Activated CD4-positive, alpha-beta T cell treated with anti-CD3 and anti-CD28 coated beads, Interleukin-10, Interleukin-2, amounts not matched to agents 100 ng/mL and 50 ng/mL, durations not matched to agents 16 hours and 8 hours (primary cell): ENCODE measurements at places on chromosomes 7 and 10.

- peak; percentile 33 for DNase-seq
Measured at GRCh38 chr10:121696854-121697253, 98.6 kb upstream of the FGFR2 start.

- DNase-seq: no peak
Measured at GRCh38 chr10:77578583-77579227, 58.9 kb downstream of the KCNMA1 start.

- DNase-seq: no peak
Measured at GRCh38 chr10:124691421-124692099, 52.6 kb downstream of the FAM53B start.

- no peak for DNase-seq
Measured at GRCh38 chr7:24670782-24671181, 86.5 kb downstream of the GSDME start.

GRCh38 chr7:105759670-105760550, 116.5 kb downstream of the ATXN7L1 start:
- peak; percentile 31 for DNase-seq

DNA sequence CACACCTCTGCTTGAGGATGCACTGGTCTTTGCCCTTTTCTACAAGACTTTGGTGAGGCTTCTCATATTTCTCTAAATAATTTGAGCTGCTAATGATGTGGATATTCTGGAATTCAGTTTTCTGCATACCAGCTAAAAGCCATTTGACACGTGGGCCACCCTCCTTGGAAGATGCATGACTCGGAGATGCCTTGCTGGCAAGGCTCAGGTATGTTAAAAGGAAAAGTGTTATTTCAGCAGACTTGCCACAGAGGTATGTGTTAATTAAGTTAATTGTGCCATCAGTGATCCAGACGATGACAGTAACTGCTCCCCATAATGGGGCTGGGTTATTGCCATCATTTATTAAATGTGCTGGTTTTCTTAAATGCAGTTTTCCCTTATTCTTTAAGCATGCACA, 8.8 kb upstream of the GFRA1 start:
- no peak for DNase-seq

DNA sequence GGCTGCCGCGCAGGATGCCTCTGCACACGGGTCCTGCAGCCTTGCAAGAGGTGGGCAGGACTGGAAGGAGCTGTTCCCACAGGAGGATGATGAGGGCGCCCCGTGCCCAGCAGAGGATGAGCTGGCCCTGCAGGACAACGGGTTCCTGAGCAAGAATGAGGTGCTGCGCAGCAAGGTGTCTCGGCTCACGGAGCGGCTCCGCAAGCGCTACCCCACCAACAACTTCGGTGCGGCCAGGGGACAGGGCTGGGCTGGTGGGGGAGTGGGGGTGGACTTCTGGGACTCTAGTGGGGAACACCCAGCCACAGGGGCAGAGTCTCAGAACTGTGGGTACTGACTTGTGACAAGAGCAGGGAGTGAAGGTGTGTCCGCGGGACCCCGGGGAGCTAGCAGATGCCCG, 16.0 kb downstream of the ZFYVE27 start:
- DNase-seq: no peak

DNA sequence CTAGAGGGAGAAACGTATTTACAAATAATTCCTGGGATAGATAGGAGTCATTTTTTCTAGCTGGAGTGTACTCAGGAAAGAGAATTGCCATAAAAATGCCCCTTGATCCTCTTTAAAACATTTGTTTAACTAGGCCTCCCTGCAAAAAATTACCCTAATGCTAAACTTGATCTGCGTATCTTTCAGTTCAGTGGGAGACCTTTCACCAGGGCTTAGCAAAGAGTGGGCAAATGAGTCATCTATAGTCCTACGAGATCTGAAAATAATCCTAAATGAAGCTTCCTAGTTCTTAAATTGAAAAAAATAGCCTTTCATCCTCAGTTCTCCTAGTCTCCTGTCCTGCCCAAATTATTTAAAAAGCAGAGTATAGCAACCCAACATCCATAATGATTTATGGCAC, 198.6 kb upstream of the FRMD4A start:
- no peak for DNase-seq

- DNase-seq: no peak
Measured at GRCh38 chr10:120691625-120692024, 159.5 kb upstream of the WDR11 start.

DNA sequence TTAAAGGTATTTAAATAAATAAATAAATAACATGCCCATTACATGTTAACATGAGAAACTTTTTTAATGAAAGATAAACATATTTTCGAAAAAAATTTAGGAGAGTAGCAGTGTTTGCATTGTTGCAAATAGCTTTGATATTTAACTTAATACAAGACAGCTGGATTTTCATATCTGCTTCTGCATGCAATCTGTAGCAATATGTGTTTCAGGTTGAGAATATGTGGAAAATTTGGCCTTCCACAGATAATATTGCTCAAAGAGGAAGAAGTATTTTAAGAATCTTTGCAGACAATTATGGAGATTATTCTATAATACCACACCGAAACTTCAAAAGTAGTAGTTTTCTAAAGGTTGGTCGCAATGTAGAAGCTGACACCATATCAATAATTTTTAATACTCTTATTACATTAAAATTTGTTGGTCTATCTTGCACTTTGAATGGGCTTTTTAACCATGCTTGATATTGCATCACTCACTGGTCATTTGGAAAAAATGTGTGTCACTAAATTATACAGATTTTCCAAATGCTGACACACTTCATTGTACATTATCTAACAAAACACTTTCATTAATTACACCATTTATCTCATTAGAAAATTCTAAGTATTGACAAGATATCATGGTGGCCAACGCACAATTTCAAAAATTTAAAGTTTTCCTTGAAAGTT, 229.8 kb upstream of the HDAC9 start:
- no peak for DNase-seq

- no peak for DNase-seq
Measured at GRCh38 chr10:13613519-13613918, 26.8 kb downstream of the PRPF18 start.

DNA sequence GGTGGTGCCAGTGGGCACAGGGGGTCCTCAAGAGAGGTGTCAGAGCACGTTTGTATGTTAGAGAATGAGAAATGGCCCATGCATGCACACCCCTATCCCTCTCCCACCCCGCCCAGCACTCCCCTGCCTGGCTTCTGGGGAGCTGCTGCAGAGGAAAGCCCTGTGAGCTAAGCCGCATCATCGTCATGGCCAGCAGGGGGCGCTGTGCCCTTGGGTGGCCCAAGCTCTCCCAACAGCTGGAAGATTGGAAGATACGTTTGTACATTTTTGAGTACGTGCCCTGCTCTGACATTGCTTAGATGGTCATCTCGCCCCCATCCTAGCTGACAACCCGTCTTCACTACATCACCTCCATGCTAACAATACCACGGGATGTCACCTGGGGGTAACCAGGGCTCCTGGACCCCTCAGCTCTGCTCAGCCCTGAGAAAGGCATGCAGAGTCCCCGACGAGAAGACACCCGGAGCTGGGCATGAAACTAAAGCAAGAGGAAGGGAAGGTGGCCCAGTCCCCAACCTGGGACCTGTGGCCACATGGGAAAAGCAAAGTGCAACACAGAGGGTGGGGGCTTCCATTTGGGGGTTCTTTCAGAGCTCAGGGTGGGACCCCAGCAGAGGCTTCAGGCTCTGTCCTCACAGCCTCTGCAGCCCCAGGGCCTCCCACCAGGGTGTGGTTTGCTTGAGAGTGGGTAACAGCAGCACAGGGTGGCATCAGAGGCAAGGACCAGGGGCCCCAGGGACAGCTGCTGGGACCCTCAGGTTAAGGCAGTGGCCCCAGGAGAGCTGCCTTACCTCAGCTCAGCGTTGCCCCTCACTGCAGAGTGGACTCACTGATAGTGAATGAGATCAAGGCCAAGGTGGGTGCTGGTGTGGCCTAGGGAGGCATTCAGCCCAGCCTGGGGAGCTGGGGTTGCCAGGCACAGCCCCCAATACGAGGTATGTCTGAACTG, 136.6 kb downstream of the PTPN20 start:
- peak; percentile 72 for DNase-seq

DNA sequence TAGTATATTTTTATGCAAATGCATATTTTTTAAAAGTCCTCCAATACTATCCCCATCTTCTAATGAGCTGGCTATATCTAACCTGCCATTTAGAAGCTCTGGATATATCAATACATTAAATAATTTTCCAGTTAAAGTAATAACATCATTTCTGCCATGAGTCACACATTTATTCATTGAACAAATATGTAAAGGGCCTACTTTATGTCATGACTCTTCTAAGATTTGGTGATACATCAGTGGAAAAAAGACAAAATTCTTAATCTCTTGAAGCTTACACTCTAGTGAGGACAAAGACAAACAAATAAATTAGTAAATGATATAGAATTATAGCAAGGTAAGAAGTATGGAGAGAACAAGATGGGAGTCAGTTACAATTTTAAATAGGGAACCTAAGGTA, 716.8 kb upstream of the LRRTM3 start:
- no peak for DNase-seq

GRCh38 chr7:84633-85020, 107.7 kb upstream of the FAM20C start:
- DNase-seq: no peak

DNA sequence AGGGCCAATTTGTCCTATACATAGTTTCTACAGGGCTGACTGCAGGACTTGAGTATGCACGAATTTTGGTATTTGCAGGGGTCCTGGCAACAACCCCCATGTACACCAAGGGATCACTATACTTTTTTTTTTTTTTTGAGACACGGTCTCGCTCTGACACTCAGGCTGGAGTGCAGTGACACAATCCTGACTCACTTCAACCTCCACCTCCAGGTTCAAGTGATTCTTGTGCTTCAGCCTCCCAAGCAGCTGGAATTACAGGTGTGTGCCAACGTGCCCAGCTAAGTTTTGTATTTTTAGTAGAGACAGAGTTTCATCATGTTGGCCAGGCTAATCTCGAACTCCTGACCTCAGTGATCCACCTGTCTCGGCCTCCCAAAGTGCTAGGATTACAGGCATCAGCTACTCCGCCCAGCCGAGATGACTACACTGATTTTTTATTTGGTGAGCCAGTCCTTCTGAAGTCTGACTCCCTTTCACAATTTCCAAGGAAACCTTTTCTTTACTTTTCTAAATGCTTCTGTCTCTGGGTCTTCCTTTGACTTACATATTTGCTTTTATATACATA, 19.8 kb downstream of the CFAP70 start:
- DNase-seq: no peak

GRCh38 chr10:11096422-11096821, 78.8 kb downstream of the CELF2 start:
- DNase-seq: no peak

- DNase-seq: no peak
Measured at GRCh38 chr7:88377434-88377833, 70.7 kb upstream of the STEAP4 start.

- DNase-seq: no peak
Measured at GRCh38 chr10:58488921-58489320, 23.8 kb upstream of the BICC1 start.

GRCh38 chr10:1083581-1083980, 27.4 kb downstream of the WDR37 start:
- no peak for DNase-seq

DNA sequence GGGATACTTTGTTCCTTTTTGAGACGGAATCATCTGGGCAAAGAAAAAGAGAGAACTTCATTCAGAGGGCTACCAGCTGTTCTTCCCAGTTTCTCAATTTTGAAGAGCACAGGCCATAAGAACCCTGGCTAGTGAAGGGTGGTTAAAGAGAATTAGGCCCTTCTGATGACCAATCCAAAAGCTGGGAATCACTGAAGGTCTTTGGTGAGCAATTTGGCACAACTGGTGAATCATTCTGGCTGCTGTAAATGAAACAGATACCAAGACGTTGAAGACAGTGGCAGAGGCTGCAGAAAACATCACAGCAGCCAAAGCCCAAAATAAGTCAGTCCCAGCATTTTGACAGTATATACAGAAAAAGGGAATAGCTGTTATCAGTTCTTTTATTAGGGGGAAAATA, 5.1 kb downstream of the RAPGEF5 start:
- no peak for DNase-seq

- DNase-seq: no peak
Measured at GRCh38 chr7:11726001-11726793, 105.8 kb downstream of the THSD7A start.

GRCh38 chr10:11450427-11450826, 161.0 kb downstream of the USP6NL start:
- no peak for DNase-seq

DNA sequence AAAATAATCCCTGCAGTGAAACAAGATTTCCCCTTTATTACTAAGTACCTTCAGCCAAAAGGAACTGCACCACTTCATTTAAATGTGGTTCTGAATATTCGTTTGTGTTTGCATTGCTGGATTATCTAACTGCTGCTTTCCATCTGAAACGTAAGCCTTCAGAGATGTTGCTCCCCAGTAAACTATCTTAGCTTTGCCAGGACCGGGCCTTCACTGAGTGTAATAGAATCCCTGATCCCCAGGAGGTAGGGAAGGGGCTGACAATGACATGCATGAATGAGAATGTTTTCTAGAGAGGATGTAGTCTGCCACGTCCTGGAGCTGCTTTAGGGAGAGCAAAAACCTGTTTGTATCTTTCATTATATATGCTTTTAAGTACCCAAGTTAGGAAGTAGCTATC, 19.5 kb upstream of the INSYN2A start:
- DNase-seq: no peak

- no peak for DNase-seq
Measured at GRCh38 chr7:36507475-36508440, 118.1 kb downstream of the ANLN start.

- DNase-seq: no peak
Measured at GRCh38 chr7:27188386-27189294, 3.6 kb upstream of the HOXA11 start.

- DNase-seq: no peak
Measured at GRCh38 chr7:30598121-30598876, 3.6 kb downstream of the GARS1 start.

GRCh38 chr7:28314841-28315240, 97.5 kb upstream of the CREB5 start:
- DNase-seq: no peak

GRCh38 chr7:28986765-28987110, 28.6 kb upstream of the TRIL start:
- no peak for DNase-seq

DNA sequence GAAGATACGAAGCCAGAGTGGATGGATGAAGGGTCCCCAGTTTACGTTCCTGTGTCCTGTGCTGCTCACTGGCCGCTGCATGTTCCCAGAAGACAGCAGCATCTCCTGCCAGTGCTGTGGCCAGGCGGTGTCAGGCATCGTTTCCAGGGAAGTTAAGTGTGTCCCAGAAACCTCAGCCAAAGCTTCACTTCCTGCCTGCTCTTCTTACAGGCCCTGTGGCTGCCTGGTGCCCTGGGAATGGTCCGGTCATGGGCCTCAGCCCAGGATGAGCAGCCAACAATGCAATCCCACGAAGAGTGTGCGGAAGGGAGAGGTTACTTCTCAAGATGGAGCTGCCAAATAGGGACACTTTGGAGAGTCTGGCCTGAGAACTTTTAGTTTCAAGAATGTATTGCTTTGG, 99.7 kb upstream of the TARP start:
- no peak for DNase-seq
